GM06990 (cell line): ENCODE measurements at places on chromosomes 3 and 15.

GRCh38 chr3:159664006-159664405 is 324.6 kb upstream of the IL12A start:
- DNase-seq = no peak

DNA sequence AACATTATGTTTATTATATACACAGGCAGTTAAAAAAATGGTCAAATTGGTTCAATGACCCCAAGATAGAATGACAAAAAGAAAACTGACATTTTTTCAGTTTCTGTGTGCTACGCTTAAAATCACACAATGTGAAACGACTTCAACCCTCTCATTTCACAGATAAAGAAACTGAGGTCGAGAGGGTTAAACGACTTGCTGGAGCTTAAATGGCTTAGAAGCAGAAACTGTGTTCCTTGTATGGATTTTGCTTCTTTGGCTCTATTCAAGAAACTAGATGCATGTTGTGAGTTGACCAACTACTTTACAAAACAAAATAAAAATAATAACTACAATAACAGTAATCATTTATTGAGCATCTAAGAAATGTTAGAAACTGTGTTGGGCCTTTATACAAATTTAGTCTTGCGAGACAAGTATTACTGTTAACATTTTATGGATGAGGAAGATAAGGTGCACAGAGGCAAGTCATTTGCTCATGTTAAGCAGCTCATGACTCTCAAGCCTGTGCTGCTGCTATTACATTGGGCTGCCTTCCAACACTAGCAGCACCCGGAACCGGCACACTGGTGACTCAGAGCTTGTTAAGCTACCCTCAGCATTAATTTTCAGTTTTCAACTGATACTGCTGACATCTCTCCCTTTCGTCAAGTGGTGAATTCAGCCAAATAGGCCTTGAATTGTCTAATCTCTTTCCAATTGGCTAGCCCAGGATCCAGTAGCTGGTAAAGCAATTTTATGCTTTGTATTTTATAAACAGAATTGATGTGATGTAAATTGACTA is 487.6 kb downstream of the NAALADL2 start:
- DNase-seq = no peak

- no peak for DNase-seq
Observed at GRCh38 chr3:129973853-129974563, 512 bp upstream of the TRH start.

DNA sequence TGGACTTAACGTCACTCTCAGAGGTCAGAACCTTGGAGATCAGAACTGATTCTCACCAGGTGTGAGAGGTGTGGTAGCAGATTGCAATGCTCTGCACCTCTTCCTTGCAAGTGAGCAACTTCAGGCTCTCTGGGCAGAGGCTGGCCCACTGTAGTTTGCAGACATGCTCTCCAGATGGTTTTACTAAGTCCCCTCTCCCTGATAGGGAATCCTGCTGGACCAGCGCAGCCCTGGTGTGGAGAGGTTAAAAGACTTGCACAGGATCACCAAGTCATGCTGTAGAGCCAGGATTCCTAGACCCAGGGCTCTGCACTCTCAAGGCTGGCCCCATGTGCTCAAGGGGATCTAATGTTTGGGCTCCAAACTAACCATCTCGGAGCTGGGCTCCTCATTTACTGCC is 62.2 kb downstream of the RPL39L start:
- no peak for DNase-seq

DNA sequence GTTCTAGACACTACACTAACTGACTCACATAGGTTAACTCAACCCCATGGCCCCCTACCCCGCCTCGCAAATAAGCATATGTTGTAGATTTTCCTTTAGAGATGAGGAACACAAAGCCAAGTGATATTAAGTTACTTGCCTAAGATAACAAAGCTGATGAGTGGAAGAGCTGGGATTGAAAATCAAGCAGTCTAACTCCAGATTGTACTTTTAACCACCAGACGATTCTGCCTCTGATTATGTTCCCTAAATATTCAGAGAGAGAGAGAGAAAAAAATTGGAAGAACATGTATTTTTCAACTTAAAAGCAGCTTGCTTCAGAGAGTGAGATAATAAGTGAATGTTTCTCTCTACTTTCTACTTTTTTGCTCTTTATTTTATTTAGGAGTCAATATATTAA is 66.9 kb upstream of the THBS1 start:
- DNase-seq = no peak

DNA sequence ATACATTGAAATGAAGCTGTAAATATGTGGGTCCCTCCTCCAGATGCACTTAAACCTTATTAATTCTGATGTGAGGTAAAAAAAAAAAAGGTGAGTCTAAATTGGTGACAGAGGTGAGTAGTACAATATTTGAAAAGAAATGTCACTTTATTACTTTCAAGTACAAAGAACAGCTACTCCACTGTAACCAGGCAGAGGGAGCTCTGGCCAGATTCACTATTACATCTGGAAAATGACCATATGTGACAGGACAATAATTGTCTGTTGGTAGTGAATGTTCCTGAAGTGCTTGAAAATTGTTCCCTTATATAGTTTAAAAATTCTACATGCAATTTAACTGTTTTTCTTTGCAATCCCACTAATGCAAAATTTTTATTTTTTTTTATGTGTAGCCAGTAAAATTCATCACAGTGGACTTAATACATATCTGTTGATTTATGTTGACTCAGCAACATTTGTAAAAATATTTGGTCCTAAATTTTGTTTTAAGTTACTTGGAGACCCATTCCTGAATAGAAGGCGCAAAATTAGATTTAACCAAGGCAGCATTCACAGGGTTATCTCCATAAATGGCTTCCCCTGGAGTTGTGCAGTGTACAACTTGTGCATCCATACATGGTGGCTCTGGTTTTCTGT is 231.9 kb upstream of the TBC1D5 start:
- DNase-seq = no peak

GRCh38 chr3:140386357-140387100 is 291.3 kb upstream of the TRIM42 start:
- DNase-seq = no peak

DNA sequence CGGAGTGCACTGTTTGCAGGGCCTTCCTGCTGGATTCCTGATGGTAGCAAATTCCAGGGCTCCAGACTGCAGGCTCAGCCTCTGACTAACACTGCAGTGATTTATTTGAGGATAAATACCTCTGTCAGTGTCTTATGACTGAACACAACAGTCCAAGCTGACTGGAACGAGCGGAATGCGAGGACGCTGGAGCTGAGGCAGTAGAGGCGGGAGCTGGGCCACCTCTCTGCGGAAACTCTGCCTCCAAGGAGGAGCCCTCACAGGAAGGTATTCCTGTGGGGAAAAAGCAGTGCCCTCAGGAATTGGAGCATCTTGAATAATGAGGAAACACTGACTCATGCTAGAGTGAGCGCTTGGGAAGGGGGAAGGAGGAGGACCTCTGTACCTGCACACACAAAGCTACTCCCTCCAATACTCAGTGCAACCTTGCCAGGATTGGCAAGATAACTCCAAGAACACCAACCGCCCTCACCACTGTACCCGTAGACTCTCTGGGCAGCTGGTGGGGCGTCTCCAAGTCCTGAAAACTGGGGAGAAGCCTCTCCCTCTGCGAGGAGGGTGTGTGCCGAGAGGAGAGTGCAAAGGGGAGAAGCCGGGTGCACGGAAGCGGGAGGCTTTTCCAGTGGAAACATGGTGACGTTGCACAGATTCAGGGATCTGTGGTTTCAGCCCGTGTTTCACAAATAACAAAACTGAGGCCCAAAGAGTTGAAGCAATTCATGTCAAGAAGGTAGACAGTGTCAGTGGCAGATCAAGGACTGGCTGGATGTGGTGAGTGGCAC is 43.0 kb downstream of the VGLL4 start:
- no peak for DNase-seq

DNA sequence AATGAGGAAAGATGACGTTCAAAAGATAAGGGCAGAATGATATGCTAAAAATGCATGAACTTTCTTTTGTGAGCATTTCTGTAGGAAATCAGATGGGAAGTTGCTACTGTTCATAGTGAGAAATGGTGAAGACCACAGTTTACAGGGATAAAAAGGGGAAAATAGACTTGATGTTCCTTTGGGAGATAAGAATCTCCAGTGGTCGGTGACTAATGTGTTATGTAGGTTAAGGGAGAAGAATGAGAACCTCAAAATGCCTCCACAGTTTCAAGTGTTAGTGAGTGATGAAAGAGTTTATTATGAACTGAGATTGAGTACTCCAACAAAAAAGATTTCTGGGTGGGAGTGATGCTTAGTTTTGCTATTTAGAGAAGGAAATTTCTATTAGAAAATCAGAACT is 247.2 kb downstream of the LSAMP start:
- DNase-seq = no peak

GRCh38 chr3:182235504-182235903 is 523.8 kb downstream of the SOX2 start:
- DNase-seq = no peak

GRCh38 chr15:92112180-92112579 is 258.7 kb downstream of the SLCO3A1 start:
- no peak for DNase-seq

DNA sequence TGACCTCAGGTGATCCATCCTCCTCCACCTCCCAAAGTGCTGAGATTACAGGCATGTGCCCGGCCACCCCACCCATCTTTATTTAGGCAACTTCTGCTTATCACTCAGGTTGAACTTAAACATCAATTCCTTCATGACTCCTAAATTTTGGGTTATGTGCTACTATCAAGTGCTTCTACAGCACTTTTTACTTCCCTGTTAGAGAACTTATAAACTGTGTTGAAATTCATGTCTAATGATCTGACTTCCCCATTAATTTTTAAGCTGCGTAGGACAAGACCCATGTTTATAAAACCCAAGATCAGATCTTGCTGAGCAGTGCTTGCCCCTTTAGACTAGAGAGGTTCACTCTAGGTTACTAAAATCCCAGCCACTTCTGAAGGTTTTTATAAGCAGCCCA is 266.2 kb upstream of the TPRG1 start:
- no peak for DNase-seq

- DNase-seq = no peak
Observed at GRCh38 chr3:30793740-30794139, 100.7 kb downstream of the GADL1 start.

GRCh38 chr15:85178308-85178707 is 196.7 kb downstream of the PDE8A start:
- DNase-seq = no peak

DNA sequence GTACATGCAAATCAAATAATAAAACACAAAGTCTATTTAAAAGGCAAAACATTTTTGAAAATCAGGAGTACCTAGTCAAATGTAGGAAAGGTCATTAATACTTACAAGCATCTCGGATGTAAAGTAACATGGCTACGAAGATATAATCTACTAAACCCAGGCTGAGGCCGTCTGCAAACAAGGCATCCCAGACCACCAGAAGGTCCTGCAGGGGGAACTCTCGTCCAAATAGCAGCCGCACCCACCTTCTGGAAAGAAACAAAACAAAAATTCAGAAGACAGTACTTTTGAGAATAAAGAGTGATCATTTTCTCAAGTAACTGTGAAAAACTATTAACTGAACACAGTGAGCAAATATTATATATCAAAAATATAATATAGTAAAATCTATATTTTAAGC is 423.1 kb downstream of the PLCL2 start:
- DNase-seq = no peak

DNA sequence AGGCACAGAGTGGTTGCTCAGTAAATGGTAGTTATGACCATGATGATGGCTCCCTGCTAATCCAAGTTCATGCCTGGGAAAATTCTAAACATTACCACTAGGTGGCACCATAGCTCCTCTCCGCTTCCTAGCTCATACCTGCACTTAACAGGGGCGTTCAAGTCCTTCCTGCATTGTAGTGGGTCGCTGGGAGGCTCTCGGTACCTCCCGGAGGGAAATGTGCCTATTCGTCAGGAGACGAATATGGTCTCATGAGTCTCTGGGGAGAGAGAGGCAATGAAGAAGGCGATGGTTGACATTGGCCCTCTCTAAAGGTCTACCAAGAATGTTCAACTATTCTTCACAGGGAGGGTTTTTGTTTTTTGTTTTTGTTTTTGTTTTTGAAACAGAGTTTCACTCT is 10.9 kb downstream of the MESP1 start:
- no peak for DNase-seq

DNA sequence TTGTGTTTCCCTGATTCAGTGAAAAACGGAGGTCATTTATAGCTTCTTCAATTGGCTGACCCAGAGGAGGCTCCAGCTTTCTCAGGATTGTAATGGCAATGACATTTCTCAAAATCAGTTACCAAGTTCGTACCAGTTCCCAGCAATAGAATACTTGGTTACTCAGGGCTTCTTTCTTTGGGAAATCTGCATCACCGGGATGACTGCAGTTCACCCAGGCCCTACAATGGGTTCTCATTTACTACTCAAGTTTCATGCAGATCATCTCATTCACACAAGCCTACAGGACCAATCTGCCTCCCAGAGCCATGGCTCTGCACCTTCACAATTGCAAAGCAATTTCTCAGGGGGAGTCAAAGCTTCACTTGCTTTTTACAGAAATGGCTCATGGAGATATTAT is 109.6 kb downstream of the FHIT start:
- no peak for DNase-seq

DNA sequence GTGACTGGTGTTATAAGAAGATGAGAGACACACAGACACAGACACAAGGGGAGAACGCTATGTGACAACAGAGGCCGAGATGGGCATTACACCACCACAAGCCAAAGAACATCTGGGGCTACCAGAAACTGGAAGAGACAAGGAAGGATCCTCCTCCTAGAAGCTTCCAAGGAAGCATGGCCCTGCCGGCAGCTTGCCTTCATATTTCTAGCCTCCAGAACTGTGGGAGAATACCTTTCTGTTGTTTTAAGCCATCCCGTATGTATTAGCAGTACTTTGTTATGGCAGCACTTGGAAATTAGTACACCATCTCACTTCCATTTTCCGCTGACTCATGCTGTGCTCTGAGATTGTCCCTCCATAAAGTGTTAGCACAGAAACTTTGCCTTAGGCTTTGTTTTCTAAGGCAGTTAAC is 38.7 kb upstream of the CA12 start:
- DNase-seq = no peak

GRCh38 chr3:50454481-50455070 is 48.9 kb downstream of the CACNA2D2 start:
- DNase-seq = no peak

GRCh38 chr3:123733805-123734526 is 149.1 kb upstream of the HACD2 start:
- no peak for DNase-seq

DNA sequence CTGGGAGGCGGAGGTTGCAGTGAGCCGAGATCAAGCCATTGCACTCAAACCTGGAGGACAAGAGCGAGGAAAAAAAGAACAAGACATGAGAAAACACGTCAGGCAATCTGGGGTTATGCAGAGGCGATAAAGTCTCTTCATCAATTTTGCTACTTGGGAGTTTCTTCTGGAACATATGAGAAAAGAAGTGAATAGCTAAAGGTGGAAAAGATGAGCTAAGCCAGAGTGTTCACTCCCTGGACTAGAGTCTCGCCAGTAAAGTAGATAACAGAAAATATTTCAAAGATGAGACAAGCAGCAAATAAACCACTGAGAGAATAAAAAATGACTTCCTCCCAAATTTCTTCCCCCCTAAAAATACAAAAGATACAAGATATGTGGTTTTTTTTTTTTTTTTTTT is 188.4 kb upstream of the HES1 start:
- DNase-seq = no peak

- DNase-seq = no peak
Observed at GRCh38 chr3:134299185-134299887, 48.7 kb upstream of the RYK start.
